Karpas-422 (cell line): ENCODE measurements at places on chromosomes 5 and 9. TPM values are rescaled to one million over a fixed set of nuclear protein-coding genes. Genes with fewer than 3 reads are reported as not detected.

GFI1B gene
- 6.0 and 6.5 TPM in 2 replicates for total RNA-seq

SOWAHA gene
- total RNA-seq, result not detected in 2 replicates

GALNT12 gene
- total RNA-seq, result 14.9 and 16.2 TPM in 2 replicates

FGD3 gene
- total RNA-seq, result 9.0 and 24.5 TPM in 2 replicates

GPR21 gene
- total RNA-seq, result 0.54 and 16.8 TPM in 2 replicates

IL3 gene
- total RNA-seq, result not detected in 2 replicates

CAMSAP1 gene
- 24.8 and 26.9 TPM in 2 replicates for total RNA-seq

F2R gene
- not detected in 2 replicates for total RNA-seq

PCDHA6 gene
- total RNA-seq, result not detected in 2 replicates

DBH gene
- total RNA-seq, result not detected in 2 replicates

MYMK gene
- total RNA-seq, result not detected in 2 replicates

GM2A gene
- total RNA-seq, result 132 and 133 TPM in 2 replicates

DNA sequence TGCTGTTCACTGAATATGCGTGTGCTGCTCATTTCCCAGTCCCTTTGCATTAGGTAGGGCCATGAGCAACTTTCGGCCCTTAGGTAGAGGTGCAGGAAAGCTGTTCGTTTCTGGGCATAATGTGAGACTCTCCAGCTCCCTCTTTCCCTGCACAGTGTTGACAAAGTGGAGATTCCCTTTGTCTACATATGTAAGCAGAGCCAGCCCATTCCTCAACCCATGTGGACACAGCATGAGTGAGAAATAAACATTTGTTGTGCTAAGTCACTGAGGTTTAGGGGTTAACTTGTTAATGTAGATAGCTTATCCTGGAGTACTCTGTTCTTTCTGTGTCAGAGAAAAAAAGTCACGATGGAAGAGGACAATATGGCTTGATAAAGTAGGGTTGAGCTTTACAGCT, 343.8 kb downstream of the PSAT1 start:
- no peak for DNase-seq

DNA sequence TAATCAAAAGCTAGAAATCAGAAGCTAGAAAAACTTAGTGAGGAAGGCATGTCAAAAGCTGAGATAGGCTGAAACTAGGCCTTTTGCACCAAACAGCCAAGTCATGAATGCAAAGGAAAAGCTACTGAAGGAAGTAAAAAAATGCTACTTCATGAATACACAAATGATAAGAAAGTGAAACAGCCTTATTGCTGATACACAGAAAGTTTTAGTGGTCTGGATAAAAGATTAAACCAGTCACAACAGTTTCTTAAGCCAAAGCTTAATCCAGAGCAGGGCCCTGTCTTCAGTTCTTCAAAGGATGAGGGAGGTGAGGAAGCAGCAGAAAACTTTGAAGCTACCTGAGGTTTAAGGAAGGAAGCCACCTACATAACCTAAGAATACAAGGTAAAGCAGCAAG, 102.5 kb upstream of the SH3GL2 start:
- no peak for DNase-seq

- DNase-seq, result no peak
Measured at GRCh38 chr9:72474676-72475075, 46.7 kb upstream of the TMC1 start.

DNA sequence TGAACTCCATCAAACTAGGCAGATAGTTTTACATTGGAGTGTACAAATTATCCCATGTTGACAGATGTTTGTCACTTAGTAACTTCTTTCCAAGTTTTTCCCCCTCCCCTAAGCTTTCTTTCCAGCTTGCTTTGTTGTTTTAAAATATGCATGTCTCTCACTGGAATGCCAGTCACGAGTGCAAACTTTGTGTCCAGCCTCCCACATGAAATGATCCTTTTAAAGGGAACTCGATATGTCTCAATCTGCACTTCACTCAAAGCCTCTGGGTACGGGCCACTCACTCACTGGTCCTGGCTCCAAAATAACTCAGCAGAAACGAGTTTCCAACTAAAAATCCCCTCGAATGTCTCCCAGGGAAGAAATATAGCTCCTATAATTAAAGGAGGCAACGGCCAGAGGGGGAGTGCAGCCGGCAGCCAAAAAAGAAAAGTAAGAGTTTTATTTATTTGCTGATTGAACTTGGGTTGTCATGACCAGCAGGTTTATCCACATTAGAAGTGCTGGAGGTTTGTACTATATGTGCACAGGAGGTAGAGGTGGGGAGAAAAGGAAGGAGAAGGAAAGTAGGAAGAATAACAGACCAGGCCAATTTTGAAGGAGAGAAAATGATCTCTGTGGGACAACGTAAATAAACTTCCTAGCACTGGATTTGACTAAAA, 17.5 kb downstream of the NR2F1 start:
- no peak for DNase-seq

DNA sequence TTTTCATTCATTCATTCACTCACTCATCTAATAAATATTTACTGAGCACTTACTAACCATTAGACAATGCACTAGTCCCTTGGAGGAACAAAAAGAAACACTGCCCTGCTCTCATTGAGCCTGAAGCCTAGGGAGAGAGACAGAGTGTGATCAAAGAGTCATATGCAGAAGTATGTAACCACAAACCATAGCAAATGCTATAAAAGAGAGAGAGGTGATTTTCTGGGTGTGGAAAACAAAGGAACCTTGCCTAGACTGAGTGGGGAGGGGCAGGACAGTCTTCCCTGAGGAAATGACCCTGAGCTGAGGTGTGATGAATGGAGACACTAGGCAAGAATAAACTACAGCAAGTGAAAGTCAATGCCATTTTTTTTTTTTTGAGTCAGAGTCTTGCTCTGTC, 10.8 kb upstream of the ADRA1B start:
- no peak for DNase-seq

GRCh38 chr9:110258690-110259091, 2.4 kb upstream of the TXN start:
- DNase-seq, result no peak

GRCh38 chr9:18261181-18261580, 212.8 kb upstream of the ADAMTSL1 start:
- peak; percentile 21 for DNase-seq

- DNase-seq, result no peak
Measured at GRCh38 chr5:151267491-151268260, 14.7 kb downstream of the GM2A start.

- no peak for DNase-seq
Measured at GRCh38 chr9:12708562-12709298, 15.5 kb downstream of the TYRP1 start.

GRCh38 chr5:17219006-17219422, 1.6 kb downstream of the BASP1 start:
- DNase-seq, result peak; percentile 56

- DNase-seq, result no peak
Measured at GRCh38 chr5:109644829-109645228, 44.9 kb upstream of the MAN2A1 start.

- no peak for DNase-seq
Measured at GRCh38 chr9:110588296-110588695, 8.8 kb upstream of the SVEP1 start.

DNA sequence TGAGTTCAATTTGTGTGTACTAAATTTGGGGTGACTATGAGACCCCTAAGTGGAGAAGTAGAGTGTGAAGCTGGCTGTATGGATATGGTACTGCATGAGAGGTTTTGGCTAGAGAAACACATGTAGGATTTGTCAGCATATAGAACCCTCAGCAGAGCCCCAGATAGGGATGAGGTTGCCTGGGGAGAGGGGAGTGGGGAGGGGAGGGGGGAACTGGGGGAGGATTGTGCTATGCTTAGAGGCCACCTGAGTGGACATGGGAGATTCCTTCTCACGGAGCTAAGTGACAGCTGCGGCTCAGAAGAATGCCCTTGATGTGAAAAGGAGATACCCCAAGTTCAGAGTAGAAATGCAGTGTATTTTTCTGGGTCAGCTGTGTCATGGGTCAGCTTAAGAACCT, 11.2 kb downstream of the SLC22A5 start:
- DNase-seq, result no peak

DNA sequence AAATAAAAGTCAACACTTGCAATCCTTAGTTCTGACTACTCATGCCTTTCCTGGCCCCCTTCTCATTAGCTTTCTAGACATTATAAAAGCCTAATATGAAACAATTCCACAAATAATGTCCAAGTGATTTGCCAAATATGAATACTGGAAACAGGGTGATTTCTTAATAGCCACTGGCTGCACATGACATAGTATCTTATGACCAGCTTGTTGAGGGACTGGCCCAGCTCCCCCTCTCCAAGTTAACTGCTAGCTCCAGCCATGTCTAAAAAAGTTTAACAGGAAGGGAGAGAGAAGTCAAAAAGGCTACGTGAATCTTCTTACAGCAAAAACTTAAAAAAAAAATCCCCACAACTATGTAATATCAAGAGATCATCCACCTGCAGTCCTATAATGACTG, 1.5 kb downstream of the CERT1 start:
- peak; percentile 51 for DNase-seq

GRCh38 chr9:121984726-121985402, 108.2 kb downstream of the TTLL11 start:
- DNase-seq, result no peak

DNA sequence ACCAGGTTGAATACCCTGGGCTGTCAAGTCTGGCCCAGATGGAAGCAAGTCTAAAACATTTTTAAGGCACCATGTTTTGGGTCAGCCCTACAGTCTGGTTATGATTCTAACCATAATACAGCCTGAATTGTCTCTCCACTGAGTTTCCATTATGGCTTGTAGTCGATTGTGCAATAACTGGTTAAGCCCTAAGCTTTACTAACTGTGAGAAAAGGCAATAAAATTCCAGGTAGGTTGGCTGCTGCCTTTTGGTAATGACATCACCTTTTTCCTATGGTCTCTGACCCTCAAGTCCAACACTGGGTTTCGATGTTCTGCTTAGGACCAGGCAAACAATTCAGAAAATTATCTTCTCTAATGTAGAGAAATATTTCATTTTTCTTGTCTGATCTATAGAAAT, 243.3 kb downstream of the ACTL7B start:
- DNase-seq, result no peak

DNA sequence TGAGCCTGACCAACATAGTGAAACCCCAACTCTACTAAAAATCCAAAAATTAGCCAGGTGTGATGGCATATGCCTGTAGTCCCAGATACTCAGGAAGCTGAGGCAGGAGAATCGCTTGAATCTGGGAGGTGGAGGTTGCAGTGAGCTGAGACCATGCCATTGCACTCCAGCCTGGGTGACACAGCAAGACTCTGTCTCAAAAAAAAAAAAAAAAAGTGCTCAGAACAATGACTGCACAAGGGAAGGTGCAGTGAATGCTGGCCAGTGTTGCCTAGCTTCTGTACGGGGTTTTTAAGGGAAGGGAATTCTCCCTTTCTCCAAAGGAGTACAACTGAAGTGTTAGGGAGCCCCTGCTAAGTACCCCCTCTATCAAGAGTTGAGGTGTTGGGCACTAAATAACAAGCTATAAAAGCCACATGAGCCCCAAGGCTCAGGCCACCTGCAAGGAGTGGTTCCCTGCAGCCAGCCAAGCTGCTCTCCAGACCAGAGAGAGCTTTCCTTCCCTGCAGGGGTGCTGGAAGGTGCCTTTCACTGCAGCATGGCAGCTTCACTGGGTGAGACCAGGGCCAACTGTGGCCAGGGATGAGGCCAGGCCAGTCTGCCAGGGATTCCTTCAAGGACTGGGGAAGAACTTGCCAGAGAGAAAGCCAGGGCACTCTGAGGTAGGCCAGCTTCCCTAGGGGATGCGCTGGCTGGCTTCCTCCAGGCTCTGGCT, 14.8 kb downstream of the GADD45G start:
- no peak for DNase-seq

DNA sequence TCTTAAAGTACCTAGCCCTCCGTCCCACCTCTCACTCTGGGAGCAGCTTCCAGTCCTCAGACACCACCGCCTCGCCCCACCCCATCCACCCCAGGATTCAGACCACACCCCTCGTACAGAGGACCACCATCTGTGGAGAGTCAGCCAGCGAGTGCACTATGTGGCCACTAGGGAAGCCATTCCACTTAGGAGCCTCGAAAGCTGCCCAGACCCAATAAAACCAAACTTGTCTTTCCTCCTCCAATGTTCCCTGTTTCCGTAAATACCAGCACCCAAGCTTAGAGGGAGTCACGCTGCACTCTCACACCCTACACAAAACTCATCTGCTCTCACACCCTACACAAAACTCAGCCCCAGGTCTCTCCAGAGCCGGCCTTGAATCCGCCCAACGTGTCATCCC, 1.9 kb downstream of the GCNT4 start:
- peak; percentile 45 for DNase-seq
